ENCODE measurements at places on chromosomes 3 and 15.

DNA sequence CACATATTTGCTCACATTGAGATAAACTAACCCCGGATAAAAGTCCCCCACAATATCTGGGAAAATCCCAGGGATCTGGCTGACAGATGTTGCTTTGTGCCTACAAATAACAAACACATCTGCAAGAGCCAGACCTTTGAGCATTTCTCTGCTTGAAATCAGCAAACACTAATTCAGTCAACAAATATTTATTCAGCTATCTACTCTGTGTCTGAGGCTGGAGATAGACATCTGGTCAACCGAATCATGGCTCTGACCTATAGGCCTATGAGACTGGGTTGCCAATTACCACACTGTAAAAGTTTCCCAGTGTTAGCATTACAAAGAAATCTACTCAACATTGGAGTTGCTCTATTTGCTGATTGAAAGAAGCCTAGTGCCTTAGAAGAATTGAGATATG lies 201.1 kb upstream of the CADPS start:
- DNase-seq, result no peak

- DNase-seq, result no peak
Observed at GRCh38 chr3:184602372-184603150, 41.0 kb downstream of the EPHB3 start.

GRCh38 chr15:35616498-35617271 lies 70.7 kb upstream of the DPH6 start:
- DNase-seq, result no peak

GRCh38 chr3:10709110-10709781 lies 106.8 kb upstream of the SLC6A11 start:
- no peak for DNase-seq

DNA sequence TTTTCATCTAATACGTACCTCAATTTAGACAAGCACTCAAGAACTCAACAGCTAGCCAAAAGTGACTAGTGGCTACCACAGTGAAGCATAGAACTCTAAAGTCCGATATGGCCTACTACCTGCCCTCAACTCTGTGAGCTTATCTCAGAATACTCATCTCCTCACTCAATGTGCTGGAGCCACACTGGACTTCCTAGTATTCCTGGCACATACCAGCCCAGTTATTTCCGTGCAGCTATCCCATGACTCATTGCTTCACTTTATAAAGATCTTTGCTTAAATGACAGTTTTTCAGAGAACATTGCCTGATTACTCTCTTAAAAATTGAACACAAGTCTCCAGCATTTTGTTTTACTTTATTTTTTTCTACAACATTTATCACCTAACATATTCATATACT lies 524.7 kb downstream of the PYDC2 start:
- DNase-seq, result no peak

GRCh38 chr3:29914861-29915524 lies 634.1 kb downstream of the RBMS3 start:
- no peak for DNase-seq

DNA sequence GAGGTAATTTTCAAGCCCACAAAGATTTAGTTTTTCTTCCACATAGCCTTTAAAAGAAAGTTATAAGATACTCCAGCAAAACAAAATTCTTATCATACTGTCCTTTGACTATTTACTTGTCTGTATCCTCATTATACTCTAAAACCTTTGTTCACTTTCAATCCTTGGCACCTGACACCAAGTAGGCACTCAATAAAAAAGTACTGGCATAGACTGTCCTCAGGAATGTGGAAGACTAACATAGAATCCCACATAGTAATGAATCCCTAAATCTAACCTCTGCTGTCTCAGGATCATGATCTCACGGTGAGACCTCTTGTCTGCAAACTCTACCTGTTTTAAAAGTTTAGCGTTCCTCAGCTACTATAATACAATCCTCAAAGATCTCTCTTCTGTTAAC lies 21.6 kb downstream of the PHC3 start:
- DNase-seq, result no peak

- DNase-seq, result no peak
Observed at GRCh38 chr15:23095796-23096195, 40.8 kb downstream of the GOLGA6L1 start.

- DNase-seq, result peak; percentile 42
Observed at GRCh38 chr3:38454178-38454883, 641 bp downstream of the ACVR2B start.

DNA sequence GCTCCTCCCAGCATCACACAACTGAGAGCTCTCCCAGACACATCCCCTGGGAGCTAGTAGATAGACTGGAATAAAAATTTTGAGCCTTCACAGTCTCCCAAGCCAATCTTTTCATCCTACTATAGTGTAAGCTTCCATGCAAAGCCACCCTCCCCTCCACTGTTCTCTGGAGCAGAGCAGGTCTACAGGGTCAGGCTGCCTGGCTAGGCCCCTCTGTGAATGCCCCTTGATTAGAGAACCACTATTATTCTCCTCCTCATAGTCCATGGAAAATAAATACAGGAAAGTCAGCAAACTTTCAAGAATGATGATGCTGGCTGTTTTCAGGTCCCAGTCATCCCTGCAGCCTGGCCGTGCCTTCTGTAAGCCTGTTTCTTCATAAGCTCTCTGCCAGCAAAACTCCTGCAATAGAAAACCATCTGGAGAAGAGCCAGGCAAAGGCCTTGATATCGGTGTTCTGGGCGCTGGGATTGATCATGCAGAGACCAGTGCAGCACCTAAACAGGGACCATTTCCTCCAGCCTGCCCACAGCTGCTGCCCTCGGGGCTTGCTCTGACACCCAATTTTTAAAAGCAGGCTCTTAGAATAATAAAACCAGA lies 51.7 kb downstream of the CRYGS start:
- no peak for DNase-seq

DNA sequence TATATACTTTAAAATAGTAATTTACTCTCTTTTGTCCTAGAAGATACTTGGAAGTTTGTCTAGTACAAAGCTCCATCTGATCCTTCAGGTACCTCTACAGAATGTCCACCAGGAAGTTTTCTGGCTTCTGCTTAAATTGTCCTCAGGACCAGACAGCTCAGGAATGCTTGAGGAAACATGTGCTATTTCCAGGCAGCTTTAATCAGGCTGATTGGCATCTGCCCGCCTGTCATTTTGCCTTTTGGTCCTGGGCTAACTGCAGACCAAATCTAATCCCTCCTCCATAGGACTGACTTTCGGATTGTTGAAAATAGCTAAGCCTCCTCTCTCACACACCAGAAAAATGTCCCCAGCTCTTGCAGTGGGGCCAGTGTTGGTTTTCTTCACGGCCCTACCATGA lies 113.4 kb upstream of the RGMA start:
- DNase-seq, result no peak

DNA sequence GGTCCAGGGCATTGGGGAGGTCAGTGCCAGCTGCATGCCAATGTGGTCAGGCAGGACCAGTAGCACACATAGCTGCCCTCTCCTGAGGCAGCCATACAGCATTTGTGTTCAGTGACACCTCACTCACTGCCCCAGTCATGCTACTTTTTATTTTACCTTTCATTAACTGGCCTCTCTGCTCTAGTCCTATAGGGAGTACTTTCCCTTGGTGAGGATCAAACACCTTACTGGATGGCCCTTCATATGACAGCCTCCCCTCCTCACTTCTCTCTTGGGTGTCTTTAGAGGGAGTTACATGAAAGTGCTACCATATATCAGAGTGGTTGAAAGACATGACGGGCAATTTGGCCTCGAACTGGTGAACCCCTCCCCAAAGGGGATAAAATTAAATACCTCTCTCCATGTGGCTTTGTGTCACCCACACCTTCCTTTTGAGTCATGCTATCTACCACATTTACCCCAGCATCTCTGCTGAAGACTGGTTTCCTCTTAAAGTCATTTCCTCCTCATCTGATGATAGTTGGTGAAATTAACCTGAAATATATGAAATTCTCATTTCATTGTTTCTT lies 17.6 kb downstream of the RLBP1 start:
- DNase-seq, result no peak

- no peak for DNase-seq
Observed at GRCh38 chr3:183650554-183650953, 15.1 kb downstream of the KLHL24 start.

DNA sequence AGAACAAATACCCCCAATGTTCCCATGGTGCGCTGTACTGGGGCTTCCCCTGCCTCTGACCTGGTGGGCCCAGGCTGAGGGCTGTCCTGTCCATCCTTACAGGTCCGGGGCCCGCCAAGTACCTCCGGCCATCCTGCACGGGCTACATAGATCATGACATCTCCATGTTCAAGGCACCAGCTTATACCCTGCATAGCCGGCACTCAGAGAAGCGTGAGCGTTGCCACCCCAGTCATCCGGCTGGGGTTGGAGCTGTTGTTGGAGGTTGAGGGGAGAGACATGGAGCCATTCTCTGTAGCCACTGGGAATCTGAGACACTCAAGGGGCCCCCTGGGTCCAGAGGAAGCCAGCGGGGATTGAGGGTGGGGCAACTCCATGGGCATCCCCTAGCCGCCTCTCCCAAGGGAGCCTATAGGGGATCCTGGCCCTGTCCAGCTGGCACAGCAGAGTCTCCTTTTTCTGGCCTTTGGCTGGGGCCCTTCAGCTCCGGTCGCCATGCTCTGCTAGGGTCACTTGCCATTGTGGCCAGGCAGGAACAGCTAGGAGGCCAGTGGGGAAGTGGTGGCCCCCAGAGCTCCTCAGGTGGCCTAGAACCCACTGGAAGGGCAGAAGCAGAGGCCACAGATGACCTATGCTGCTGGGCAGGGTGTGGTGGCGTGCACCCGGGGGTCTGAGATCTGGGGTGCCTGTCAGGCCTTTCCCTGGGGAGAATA lies 12.5 kb upstream of the CSPG4 start:
- no peak for DNase-seq

GRCh38 chr15:88022716-88023115 lies 233.8 kb downstream of the NTRK3 start:
- DNase-seq, result no peak

GRCh38 chr3:156847752-156848448 lies 21.7 kb downstream of the LEKR1 start:
- DNase-seq, result no peak

DNA sequence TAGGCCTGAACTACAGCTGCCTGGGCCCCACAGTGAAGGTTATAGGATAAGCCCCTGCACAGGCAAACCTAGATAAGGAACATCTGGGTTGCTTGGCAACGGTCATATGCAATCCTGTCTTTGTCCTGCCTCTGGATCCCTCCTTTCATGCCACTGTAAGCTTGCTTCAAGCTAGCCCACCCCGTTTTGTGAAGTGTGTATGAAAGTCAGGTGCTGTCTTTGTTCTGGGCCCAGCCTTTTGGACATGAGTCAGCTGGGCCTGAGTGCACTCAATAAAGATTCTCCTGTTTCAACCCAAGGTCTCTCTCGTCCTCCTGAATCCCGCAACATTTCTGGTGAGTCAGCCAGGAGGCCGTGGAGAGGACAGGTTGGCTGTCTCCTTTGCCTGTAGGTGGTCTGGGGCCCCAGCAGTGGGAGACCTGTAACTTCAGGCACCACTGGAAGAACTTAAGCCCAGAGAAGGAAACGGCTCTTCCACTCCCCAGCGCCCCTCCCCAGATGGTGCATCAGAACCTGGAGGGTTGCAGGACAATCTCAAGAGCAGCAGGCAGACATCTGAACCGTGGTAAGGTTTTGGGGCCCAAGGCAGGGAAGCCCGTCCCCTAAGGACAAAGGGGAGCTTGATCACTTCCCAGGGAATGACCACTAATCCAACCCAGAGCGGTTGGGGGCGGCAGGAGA lies 8.3 kb upstream of the SLC9C1 start:
- DNase-seq, result no peak

DNA sequence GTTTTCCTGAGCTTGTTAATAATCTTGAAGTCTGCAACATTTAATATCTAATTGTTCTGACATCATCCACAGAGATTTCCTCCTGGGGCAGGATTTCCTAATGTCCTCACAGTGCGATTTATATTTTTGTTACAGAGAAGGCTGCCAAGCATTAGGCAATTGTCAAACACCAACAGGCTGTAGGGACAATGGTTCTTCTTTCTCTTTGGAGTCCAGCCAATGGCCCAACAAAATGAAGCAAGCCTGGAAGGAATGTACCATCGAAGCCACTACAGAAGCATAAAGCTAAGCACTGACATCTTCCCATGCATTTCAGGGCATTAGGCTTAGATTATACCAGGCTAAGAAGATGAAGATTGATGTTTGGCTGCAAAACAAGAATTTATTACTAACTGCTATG lies 173.0 kb upstream of the FRMD4B start:
- no peak for DNase-seq

DNA sequence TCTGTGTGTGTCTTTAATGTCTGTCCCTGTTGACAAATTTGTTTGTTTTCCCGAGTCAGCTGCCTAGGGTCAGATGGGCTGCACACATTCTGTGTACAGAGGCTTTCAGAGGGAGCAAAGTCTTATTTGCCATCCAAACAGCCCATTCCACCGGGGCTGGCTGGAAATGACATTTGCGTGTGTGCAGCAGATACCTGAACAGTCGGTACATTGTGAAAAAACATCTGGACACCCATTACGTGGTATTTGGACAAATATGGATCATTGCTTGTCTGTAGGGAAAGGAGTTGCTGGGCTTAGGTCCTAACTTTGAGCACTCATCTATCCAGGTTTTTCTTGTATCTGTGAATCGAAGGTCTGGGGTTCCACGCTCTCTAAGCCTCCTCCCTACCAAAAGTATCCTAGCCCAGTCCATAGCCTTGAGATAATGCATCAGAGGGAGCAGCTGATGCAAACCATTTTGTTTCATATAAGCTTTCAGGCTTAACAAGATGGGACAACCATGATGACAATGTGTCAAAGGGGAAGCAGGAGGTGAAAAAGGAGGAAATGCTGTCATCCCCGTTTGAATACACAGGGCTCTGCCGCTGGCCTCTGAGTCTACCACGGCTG lies 22.2 kb upstream of the CMTM8 start:
- no peak for DNase-seq

GRCh38 chr3:66863205-66864111 lies 134.6 kb upstream of the KBTBD8 start:
- no peak for DNase-seq

- no peak for DNase-seq
Observed at GRCh38 chr3:161905520-161906132, 409.0 kb downstream of the OTOL1 start.

DNA sequence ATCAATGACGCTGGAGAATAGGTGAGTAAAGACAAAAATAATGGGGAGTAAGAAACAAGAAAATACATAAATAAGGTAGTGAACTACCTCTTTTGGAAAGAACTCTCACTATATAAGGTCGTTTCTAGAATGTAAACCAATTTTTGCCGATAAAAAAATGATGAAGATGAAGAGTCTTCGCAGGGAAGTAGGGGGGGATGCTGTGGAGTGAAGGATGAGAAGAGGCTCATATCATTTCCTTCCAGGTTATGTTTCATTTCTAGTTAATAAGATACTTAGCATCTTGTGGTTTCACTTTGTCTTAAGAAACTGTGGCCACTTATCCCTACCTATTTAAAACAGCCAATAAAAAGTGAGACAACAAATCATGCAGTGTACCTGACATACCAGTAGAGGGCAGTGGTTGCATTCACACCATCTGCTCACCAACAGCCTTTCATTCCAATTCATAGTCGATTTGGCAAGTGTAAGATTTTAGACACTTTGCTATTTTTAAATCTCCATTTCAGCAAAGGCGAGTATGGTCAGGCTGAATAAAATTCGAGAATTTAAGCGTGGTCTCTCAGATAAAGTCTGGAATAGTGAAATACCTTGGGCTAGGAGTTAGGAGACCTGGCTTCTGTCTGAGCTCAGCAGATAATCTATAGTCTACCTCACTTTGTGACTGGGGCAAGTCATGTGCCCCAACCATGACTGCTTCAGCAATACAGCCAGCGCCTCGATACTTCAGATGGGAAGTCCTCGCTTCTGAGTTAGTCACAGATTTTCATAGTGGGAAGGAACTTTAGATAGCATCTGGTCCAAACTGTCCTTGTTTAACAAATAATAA lies 28.9 kb upstream of the ICE2 start:
- peak; percentile 49 for DNase-seq

Measured in HEK293T (cell line).